ENCODE measurements at places on chromosomes 11 and 22.
A peak's percentile ranks its signal among the peaks of the same experiment; 100 is the strongest.

GRCh38 chr11:75603791-75604736 is 42.0 kb downstream of the SERPINH1 start:
- no peaks in the 10 kb centered on the region for H3K4me1 ChIP-seq
- H3K36me3 ChIP-seq, result no peaks in the 10 kb centered on the region
- H3K27me3 ChIP-seq, result peaks cover 27% of the 10 kb centered on the region
- DNase-seq, result no peak

- DNase-seq, result no peak
- peaks cover 7% of the 10 kb centered on the region for H3K36me3 ChIP-seq
- no peak overlapping the region for H3K27ac ChIP-seq
Observed at GRCh38 chr22:46824344-46824909, 62.0 kb downstream of the TBC1D22A start.

DNA sequence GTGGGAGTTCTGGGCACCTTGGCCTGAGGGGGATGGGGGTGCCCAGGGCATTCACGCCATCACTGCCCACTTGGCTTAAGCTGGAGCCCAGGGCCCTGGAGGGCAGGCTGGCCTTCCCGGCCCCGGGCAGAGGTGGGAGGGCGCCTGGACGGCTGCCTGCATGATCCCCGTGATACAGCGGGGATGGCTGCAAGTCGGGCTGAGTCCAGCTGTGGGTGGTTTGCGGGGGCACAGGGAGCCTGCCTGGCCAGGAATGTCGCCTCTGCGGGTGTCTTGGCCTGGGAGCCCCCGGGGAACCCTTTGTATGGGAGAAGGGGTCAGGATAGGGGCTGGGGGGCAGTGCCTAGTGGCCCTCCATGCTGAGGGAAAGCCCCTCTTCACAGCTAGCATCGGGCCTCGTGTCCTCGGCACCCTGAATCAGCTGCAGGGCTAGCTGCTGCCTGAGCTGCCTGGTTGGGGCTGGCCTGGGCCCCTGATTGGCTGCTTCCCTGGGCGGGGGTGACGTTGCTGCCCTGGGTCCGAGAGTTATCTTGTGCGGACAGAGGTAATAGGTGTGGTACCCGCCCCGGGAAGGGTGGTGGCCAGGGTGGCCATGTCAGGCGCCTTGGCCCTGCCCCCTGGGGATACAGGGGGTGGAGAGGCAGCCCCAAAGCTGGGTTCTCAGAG is 8.3 kb downstream of the BRSK2 start:
- H3K27me3 ChIP-seq, result peaks cover 63% of the 10 kb centered on the region
- H3K27ac ChIP-seq, result no peak overlapping the region
- H3K36me3 ChIP-seq, result no peaks in the 10 kb centered on the region
- no peaks in the 10 kb centered on the region for H3K4me1 ChIP-seq

DNA sequence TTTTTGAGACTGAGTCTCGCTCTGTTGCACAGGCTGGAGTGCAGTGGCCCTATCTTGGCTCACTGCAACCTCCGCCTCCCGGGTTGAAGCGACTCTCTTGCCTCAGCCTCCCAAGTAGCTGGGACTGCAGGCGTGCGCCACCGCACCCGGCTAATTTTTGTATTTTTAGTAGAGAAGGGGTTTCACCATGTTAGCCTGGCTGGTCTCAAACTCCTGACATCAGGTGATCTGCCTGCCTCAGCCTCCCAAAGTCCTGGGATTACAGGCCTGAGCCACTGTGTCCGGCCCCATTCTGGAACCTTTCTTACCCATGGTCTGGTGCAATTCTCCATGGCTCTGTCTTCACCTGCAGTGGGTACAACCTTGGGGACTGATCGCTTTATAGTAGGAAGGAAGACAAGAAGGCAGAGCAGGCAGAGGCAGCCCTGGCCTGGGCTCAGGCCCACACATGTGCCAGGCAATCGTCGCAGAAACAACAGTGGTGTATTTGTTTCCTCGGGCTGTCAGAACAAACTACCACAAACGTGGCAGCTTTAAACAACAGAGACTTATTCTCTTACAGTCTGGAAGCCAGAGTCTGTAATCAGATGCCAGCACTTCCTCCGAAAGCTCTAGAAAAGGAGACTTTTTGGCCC is 4.0 kb upstream of the PTGDR2 start:
- peaks cover 13% of the 10 kb centered on the region for H3K4me1 ChIP-seq
- H3K27me3 ChIP-seq, result peaks cover 2% of the 10 kb centered on the region
- H3K36me3 ChIP-seq, result no peaks in the 10 kb centered on the region

DNA sequence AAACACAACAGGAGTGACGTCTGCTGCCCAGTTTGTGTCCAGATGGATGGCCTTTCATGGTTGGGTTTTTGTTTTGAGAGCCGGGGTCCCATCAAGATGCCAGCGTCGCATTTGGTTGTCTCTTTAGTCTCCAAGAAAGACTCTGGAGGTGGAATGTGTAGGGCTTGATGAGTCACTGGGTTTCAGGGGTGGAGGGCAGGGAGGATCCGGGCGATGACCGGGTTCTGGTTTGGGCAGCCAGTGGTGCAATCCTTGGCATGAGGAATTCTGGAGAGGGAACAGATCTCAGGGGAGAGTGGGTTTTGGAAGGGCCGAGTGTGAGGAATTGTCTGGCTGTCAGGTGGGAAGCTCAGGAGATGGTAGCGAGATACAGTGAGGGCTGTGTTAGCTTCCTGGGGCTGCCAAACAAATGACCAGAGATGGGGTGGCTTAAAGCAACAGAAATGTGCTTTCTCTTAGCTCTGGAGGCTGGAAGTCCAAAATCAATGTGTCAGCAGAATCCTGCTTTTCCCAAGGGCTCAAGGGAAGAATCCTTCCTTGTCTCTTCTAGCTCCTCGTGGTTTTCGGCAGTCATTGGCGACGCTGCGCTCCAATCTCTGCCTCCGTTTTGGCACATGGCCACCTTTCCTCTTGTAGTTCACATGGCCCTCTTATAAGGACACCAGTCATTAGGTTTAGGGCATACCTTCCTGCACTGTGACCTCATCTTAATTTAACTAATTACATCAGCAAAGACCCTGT is 26.4 kb upstream of the PPFIA1 start:
- H3K27me3 ChIP-seq, result no peaks in the 10 kb centered on the region
- H3K4me1 ChIP-seq, result no peaks in the 10 kb centered on the region
- no peak overlapping the region for H3K27ac ChIP-seq
- H3K36me3 ChIP-seq, result no peaks in the 10 kb centered on the region

DNA sequence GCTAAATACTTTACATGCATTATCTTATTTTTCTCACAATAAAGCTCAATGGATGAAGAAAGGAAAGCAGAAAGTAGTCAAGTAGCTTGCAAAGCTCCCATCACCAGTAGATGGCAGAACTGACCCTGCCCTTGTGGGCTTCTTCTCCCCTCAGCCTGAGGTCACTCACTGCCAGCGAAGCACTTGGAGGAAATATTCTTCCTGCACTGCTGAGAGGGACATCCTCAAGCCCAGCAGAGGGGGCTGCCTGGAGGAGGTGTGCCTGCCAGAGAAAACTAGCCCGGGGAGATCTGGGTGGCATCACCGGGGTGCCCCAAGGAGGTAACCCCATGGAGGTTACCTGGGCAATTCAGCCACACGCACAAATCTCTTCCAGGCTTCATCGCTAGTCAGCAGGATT is 6.6 kb downstream of the APOL4 start:
- DNase-seq, result peak; percentile 29
- H3K27ac ChIP-seq, result no peak overlapping the region
- no peaks in the 10 kb centered on the region for H3K27me3 ChIP-seq
- H3K36me3 ChIP-seq, result no peaks in the 10 kb centered on the region
- H3K4me1 ChIP-seq, result no peaks in the 10 kb centered on the region

- no peak for DNase-seq
- no peak overlapping the region for H3K4me3 ChIP-seq
- peaks cover 49% of the 10 kb centered on the region for H3K4me1 ChIP-seq
- no peaks in the 10 kb centered on the region for H3K27me3 ChIP-seq
- H3K36me3 ChIP-seq, result peaks cover 3% of the 10 kb centered on the region
- H3K27ac ChIP-seq, result no peak overlapping the region
Observed at GRCh38 chr11:65591939-65592857, 3.4 kb downstream of the KCNK7 start.

DNA sequence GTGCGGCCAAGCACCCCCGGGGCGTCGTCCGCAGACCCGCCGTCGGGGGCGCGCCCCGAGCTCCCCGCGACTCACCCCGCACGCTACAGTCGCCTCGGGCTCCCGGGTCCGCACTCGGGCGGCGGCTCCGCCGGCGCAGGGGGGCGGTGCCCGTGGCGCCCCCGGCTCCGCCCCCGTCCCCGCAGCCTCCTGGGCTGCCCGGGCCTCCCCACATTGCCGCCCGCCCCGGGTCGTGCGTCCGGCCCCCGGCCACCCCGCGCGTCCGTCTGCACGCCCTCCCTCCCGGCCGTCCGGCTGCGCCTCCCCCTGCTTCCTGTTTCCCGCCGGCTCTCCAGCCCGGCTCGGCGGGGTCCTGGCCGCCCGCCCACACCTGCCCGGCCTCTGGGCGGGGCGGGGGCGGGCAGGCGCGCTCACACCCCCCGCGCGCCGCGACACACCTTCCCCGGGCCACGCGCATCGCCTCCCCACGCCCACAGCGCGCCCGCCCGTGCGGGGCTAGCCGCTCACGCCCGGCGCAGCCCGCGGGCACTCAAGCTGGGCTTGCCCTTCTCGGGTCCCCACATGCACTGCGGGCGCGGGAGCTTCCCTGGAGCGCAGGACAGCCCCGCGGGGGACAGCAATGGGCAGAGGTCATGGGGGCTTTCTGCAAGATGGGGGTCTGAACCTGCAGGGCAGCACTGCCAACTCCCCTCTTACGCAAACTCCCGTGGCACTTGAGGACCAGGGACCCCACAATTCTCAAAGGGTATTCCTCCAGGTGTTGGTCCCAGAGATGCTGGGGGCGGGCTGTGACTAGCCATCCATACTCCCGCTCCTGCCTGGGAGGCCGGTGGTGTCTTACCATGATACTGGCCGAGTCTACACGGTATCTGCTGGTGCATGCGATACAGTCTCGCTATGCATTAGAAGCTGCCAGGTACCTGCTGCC is at the start of gene CARD10:
CARD10 (minus strand) TSS at position 148 of the 928 bp plus-strand sequence. CDS start 215 bp downstream, outside the sequence.
- DNase-seq, result no peak
- peaks cover 2% of the 10 kb centered on the region for H3K4me1 ChIP-seq
- peaks cover 5% of the 10 kb centered on the region for H3K27me3 ChIP-seq
- no peak within 1 kb of the TSS for H3K27ac ChIP-seq
- no peaks in the 10 kb centered on the region for H3K36me3 ChIP-seq

DNA sequence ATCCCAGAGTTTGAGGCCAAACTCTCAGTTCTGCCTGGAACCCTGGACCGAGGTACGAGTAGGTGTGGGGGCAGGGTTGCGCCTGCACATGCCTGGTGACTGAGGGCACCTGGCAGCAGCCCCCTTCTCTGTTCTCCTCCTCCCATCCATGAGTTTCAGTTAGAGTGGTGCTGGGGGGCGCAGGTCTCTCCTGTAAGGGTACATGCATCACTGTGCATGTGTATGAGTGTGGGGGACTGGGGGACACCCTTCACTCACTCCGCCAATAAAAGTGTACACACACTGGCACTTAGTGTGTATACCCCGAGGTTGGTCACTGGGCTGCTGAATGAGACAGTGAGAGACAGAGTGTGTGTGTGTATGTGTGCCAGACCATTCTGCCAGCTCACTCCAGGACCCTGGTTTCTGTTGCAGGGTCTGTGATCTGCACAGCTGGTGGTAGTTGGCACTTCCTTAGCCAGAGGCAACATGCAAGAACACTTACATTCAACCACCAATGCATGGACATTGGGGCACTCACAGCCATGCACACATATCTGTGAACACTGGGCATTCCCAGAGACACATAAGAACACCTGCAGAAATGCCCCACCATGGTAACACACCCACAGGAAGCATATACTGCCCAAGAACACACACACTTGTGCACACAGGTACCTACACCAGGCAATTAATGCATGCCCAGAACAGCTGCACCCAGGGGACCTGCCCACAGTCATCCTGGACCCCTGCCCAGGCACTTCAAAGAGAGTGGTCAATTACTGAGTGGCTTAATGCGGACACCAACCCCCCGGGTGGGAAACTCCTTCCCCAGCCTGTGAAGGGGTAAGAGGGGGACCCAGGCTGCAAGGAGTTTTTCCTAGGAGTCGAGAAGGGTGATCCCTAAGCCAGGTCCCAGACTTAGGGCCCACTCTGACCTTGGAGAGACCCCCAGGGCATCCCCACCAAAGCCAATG is 1.2 kb upstream of the NRXN2 start:
- DNase-seq, result no peak
- no peak overlapping the region for H3K27ac ChIP-seq
- H3K27me3 ChIP-seq, result peaks cover 30% of the 10 kb centered on the region
- peaks cover 2% of the 10 kb centered on the region for H3K4me1 ChIP-seq

DNA sequence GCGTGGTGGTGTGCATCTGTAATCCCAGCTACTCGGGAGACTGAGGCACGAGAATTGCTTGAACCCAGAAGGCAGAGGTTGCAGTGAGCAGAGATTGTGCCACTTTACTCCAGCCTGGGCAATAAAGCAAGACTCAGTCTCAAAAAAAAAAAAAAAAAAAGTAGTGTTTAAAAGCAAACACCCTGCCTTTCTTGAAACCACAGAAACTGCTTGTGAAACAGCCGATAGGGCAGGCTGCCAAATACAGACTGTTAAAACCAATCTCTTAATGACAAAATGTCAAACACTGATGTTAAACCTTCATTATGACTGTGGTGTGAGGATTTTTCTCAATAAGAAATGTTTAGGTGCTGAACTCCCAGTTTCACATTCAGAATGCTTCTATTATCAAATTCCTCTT is 27.3 kb downstream of the MARK2 start:
- H3K36me3 ChIP-seq, result no peaks in the 10 kb centered on the region
- H3K4me1 ChIP-seq, result peaks cover 83% of the 10 kb centered on the region
- peak; percentile 78 for DNase-seq
- no peaks in the 10 kb centered on the region for H3K27me3 ChIP-seq

GRCh38 chr11:85752201-85752889 is 58.6 kb downstream of the SYTL2 start:
- peaks cover 72% of the 10 kb centered on the region for H3K4me1 ChIP-seq
- peak overlapping the region; percentile 20 for H3K4me3 ChIP-seq

GRCh38 chr22:49951986-49952896 is 8.3 kb upstream of the PIM3 start:
- no peak for DNase-seq
- H3K4me1 ChIP-seq, result peaks cover 13% of the 10 kb centered on the region
- peaks cover 4% of the 10 kb centered on the region for H3K27me3 ChIP-seq
- no peak overlapping the region for H3K27ac ChIP-seq
- H3K36me3 ChIP-seq, result no peaks in the 10 kb centered on the region
- H3K4me3 ChIP-seq, result no peak overlapping the region

- H3K27me3 ChIP-seq, result no peaks in the 10 kb centered on the region
- peaks cover 4% of the 10 kb centered on the region for H3K4me1 ChIP-seq
- peak overlapping the region; percentile 80 for H3K4me3 ChIP-seq
- no peak for DNase-seq
Observed at GRCh38 chr22:41382610-41383009, 868 bp downstream of the TEF start.
